ENCODE measurements at places on chromosomes 5 and 9.
A peak's percentile ranks its signal among the peaks of the same experiment; 100 is the strongest.

DNA sequence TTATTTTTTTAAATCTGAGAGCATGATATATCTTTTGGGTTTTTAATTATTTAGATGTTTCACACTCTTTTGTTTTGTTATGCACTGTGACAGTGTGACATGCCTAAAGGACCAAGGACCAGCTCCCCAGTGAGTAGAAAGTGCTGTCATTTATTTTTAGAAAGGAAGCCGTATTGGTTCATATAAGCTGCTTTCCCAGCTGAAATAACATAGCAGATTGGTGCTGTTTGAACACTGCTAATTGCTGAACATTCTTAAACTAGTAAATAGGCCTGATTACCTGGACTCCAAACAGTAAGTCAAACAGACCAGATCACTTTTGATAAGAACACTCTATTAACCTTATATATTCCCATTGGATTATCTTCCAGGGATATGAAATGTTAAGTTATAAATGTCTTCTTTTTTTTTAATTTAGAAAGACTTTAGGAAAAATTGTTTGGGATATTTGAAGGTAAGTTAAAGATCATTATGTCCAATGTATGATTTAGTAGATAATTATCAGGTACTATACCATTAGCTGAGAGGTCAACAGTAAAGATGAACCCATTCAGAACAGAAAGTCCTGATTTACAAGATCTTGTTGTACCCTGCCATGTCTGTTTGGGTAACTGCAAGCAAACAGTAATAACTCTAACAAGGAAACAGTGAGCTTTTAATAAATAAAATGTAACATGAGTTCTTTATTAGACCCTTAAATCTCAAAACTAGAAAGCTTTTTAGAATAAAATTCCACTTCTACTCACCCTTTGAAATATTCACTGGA, 27.8 kb upstream of the ELL2 start:
- no peak for DNase-seq

- no peak for DNase-seq
Observed at GRCh38 chr5:118257066-118257465, 731.3 kb downstream of the DTWD2 start.

- no peak for DNase-seq
Observed at GRCh38 chr9:115884846-115885245, 268.7 kb upstream of the PAPPA start.

- DNase-seq, result no peak
Observed at GRCh38 chr9:132973713-132974112, 4.8 kb upstream of the GFI1B start.

GRCh38 chr5:36855141-36855495, 21.5 kb upstream of the NIPBL start:
- no peak for DNase-seq

DNA sequence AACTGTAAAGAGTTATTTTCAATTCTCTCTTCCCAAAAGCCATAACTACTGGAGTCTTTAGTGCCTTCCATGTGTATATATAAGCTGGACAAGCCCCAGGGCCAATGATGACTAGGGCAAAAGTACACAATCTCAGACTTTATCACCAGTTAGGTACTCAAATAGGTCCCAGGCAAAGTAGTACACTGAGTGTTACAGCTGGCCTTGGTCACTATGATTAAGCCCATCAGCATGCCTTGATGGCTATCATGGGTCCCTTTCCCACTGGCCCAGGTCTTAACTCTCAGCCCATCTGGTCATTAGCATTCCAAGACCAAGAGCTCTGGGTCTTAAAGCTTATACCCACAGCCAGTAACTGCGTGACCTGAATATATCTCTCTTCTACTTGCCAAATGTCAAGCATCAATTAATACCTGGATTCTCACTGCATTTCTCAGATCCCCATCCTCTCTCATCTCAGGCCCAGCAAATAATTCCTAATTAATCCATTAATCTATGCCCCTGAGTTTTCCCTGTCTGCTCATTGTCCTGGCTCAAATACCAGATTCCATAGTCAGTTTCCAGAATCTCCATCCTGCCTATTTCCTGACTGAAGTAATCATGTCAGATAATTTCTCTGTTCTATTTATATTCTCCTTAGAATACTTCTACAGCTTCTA, 62.3 kb downstream of the NR6A1 start:
- DNase-seq, result no peak

GRCh38 chr5:93583768-93584595, 960 bp downstream of the NR2F1 start:
- DNase-seq, result peak; percentile 50

DNA sequence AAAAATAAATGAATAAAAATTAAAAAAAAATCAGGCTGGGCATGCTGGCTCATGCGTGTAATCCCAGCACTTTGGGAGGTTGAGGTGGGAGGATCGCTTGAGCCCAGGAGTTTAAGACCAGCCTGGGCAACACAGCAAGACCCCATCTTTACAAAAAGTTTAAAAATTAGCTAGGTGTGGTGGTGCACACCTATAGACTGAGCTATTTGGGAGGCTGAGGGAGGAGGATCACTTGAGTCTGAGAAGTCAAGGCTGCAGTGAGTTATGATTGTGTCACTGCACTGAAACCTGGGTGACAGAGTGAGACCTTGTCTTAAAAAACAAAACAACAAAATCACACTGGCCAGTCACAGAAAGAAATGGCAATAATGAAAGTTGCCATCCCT, 3.4 kb upstream of the CNTRL start:
- DNase-seq, result no peak

- no peak for DNase-seq
Observed at GRCh38 chr5:154049636-154050035, 10.9 kb downstream of the MFAP3 start.

DNA sequence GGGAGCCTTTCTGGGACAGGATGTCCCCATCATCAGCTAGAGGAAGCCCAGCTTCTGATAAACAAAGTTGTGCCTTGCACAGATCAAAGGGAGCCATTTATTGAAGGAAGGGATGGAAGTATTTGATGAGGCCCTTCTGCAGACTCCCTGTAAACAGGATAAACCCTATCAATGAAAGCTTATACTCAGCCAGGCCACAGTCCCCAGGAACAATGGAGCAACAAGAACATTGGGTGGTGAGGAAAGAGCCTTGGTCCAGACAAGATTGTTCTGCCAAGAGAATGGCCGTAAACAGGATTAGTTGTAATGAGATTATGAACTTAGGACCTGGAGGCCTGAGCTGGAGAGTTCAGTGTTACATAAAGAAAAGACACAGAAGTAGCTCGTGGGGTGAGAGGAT, 40.5 kb upstream of the LIFR start:
- DNase-seq, result no peak

DNA sequence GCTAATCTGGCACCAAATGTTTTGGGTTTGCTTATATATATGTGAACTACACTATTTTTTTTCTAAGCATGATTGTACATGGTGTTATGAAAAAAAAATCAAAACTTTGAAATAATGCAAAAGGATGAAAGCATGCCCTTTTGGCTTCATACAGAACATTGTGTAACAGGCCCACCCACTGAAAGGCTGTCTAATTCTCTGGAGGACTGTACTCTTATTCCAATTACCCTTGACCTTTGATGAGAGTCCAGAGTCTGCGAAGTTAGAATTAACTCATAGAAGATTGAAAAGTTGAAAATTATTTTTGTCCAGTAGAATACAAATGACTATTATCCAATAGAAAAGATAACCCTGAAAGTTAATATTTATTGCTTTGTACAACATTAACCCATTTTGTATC, 117.4 kb downstream of the ADAMTS12 start:
- DNase-seq, result no peak

GRCh38 chr5:77311214-77311571, 100.7 kb downstream of the PDE8B start:
- no peak for DNase-seq

- DNase-seq, result no peak
Observed at GRCh38 chr5:96080557-96080956, 118.9 kb upstream of the ELL2 start.

DNA sequence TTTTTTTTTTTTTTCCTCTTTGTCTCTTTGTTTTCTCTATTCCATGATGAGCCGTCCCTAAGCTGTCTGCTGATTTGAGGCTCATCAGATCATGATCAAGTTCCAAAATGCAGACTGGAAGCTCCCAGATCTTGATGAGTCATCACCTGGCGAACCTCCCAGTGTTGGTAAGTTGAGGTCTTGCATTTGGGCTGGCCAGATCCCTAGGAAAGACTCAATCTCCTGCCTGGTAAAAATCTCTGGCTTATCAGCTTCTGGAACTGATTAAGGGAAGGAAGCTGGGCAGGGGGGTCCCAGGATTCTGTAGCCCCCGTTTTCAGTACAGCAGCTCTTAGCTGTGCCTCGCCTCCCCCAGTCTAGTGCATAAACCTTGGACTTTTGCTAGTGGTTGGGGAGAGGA, 69.0 kb downstream of the TSPAN17 start:
- DNase-seq, result peak; percentile 75

- no peak for DNase-seq
Observed at GRCh38 chr5:168755548-168756093, 176.5 kb upstream of the PANK3 start.

- peak; percentile 7 for DNase-seq
Observed at GRCh38 chr9:125142560-125143376, 560 bp downstream of the SCAI start.

GRCh38 chr5:151595411-151595826, 4.3 kb upstream of the FAT2 start:
- DNase-seq, result no peak

- DNase-seq, result no peak
Observed at GRCh38 chr9:79989079-79989478, 417.3 kb downstream of the TLE4 start.

DNA sequence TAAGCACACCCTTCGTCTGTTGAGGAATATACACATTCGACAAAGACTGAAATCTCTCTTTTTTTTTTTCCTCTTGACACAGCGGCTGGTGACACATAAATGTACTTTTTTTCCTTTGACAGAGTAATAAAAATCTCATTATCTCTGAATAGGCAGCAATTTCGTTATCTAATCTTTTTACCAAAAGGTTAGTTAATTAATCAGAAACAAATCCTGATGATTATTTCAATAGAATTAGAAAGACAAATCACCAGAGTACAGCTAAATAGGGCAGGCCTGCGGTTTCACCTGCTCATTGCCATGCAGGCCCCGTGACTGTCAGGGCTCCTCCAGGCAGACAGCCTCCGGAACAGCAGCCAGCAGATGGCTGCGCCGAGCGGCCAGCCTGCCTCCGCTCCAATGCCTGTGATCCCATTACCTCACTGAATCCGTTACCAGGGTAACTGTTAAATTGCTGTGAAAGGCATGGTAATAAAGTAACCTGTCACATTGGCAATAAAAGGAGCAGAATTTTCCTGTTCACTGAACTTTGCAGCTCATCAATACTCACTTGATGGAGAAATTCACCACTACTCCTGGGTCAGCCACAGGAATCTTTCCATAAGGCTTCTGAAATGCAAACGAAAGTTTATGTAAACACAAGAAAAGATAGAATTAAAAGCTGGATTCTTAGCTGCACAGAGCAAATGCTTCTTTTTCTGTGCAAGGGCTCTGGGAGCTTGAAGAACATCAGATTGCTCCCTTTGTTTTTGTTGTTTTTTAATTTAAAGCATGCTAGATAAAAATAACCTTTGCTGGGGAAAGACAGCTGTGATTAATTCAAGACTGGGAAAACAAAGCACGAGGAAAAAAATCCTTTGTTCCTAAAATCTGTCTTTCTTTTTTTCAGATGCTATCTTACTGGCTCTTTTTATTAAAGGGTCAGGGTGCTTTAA, 666.4 kb upstream of the ZNF608 start:
- peak; percentile 75 for DNase-seq

DNA sequence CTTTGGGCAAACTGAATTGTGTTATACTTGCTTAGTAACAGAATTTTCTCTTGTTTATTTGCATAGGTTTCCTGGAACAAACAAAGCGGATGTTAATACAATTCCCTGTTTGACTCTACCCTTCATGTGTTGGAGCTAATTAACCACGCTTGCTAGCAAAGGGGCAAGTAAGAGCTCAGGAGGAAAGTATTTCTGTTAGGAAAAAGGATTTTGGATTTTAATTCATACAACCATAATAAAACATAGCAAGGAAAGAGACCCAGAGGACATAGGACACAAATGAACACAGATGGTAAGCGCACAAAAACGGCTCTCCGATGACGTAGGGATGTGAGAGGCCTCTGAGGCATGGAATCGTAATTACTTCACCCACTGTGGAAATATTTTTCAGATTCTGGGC, 5.1 kb upstream of the DCAF12 start:
- DNase-seq, result no peak

DNA sequence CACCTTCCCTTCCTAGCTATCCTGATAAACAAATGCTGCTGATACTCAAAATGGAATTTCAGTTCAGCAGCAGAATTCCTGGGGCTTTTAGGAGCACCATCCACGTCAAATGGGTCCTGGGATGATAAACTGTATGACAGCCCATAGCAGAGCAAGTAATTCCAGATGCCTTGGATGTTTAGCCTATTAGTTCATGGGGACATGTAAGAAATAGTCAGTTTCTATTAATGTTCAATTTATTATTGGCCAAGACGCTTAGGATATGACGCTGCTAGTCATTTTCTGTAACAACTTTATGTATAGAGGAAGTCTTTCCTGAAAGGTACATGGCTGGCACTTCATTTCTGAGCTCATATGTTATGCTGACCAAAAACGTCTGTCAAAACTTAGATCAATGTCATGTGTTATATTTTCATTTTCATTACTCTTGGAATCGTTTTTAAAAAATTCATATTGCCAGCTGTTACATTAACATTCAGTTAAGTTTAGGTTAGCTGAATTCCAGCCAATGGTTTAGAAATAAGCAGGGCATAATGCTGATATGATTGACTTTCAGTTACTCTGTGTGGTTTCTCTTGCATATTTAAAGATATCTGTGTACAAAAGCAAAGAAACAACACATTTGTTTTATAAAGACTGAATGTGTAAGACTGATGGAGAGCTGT, 243.8 kb downstream of the CSNK1G3 start:
- DNase-seq, result no peak

- no peak for DNase-seq
Observed at GRCh38 chr9:15469406-15469805, 41.4 kb downstream of the PSIP1 start.

GRCh38 chr9:114662081-114662989, 4.7 kb upstream of the TEX53 start:
- peak; percentile 57 for DNase-seq

GRCh38 chr9:3884736-3885135, 358.9 kb upstream of the RFX3 start:
- DNase-seq, result no peak

GRCh38 chr9:2764353-2764752, 47.0 kb downstream of the KCNV2 start:
- no peak for DNase-seq

GRCh38 chr9:20604562-20604961, 17.7 kb downstream of the MLLT3 start:
- no peak for DNase-seq

DNA sequence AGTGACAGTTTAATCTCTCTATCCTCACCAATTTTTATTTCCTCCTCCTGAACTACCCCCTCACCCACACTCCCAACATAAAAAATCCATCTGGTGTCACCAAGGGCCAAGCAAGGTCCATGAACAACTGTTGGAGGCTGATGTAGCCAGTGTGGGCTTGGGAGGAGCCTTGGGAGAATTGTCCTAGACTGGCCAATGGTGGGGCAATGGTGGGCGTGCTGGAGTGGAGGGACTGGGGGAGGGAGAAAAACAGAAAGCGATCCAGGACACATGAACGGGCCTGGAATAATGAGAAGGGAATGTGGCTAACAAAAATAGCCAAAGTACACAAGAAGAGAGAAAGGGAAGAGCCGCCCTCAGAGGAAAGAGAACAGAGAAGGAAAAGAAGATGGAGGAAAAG, 272.6 kb downstream of the ENC1 start:
- no peak for DNase-seq

GRCh38 chr9:131701789-131702337, 38.0 kb downstream of the RAPGEF1 start:
- no peak for DNase-seq

GRCh38 chr5:4023091-4023752, 427.6 kb downstream of the IRX1 start:
- no peak for DNase-seq
